A549 treated with AZD2906 at 1 μM for 4 hours (cell line): ENCODE measurements at places on chromosomes 7 and 10. TPM values are rescaled to one million over a fixed set of nuclear protein-coding genes. Genes with fewer than 3 reads are reported as not detected.

Gene COL13A1
- 0.17 to 0.32 TPM (median 0.29 TPM) in 5 replicates for total RNA-seq

Gene MUC12
- total RNA-seq = 12.5 to 23.4 TPM (median 19.2 TPM) in 5 replicates

Gene CALCR
- 0.06 TPM in 1 of 5 replicates, not detected in the others for total RNA-seq

Gene PPP3CB
- total RNA-seq = 14.8 to 17.8 TPM (median 16.6 TPM) in 5 replicates

Gene HOXA6
- 1.1 to 1.8 TPM (median 1.4 TPM) in 5 replicates for total RNA-seq

Gene TLX1
- not detected in 5 replicates for total RNA-seq

Gene FZD8
- total RNA-seq = 3.2 to 5.4 TPM (median 4.6 TPM) in 5 replicates

Gene NOC3L
- total RNA-seq = 18.9 to 26.3 TPM (median 21.4 TPM) in 5 replicates

Gene LOXL4
- 1.4 to 1.6 TPM (median 1.5 TPM) in 5 replicates for total RNA-seq

Gene GRM8
- total RNA-seq = 0.05 to 0.07 TPM in 2 of 5 replicates, not detected in the others

Gene NIPSNAP2
- total RNA-seq = 42.3 to 56.2 TPM (median 49.7 TPM) in 5 replicates

Gene SLC18A3
- total RNA-seq = not detected in 5 replicates

Gene GIMAP7
- total RNA-seq = not detected in 5 replicates

Gene AMZ1
- total RNA-seq = 0.05 to 0.08 TPM (median 0.06 TPM) in 5 replicates

Gene GNGT1
- total RNA-seq = 0.19 TPM in 1 of 5 replicates, not detected in the others

Gene TDRD1
- total RNA-seq = not detected in 5 replicates

Gene ZNF22
- total RNA-seq = 6.0 to 7.0 TPM (median 6.1 TPM) in 5 replicates

Gene CFAP70
- total RNA-seq = 0.17 to 0.31 TPM (median 0.22 TPM) in 5 replicates

Gene AKR1C4
- 0.13 to 0.49 TPM (median 0.36 TPM) in 5 replicates for total RNA-seq

Gene SFMBT2
- total RNA-seq = 5.9 to 7.6 TPM (median 7.0 TPM) in 5 replicates

Gene CYP26C1
- total RNA-seq = not detected in 5 replicates

Gene CAV2
- total RNA-seq = 164 to 209 TPM (median 188 TPM) in 5 replicates

Gene ADRA2A
- 0.12 to 0.20 TPM (median 0.18 TPM) in 5 replicates for total RNA-seq

Gene EPO
- 0.09 TPM in 1 of 5 replicates, not detected in the others for total RNA-seq

Gene BMS1
- total RNA-seq = 19.4 to 27.7 TPM (median 20.6 TPM) in 5 replicates

Gene DENND2A
- total RNA-seq = 0.45 to 0.91 TPM (median 0.68 TPM) in 5 replicates

Gene HACD1
- 32.5 to 57.4 TPM (median 57.0 TPM) in 5 replicates for total RNA-seq

Gene TMEM72
- total RNA-seq = not detected in 5 replicates

Gene COMTD1
- total RNA-seq = 29.3 to 62.6 TPM (median 60.1 TPM) in 5 replicates

Gene RBP3
- total RNA-seq = not detected in 5 replicates

Gene ABCB1
- total RNA-seq = 0.08 to 0.22 TPM (median 0.15 TPM) in 4 of 5 replicates, not detected in the other

Gene SLC39A12
- not detected in 5 replicates for total RNA-seq

Gene FAM237B
- 0.02 to 0.10 TPM (median 0.05 TPM) in 5 replicates for total RNA-seq

Gene RBM48
- 5.5 to 7.6 TPM (median 5.8 TPM) in 5 replicates for total RNA-seq

Gene WEE2
- not detected in 5 replicates for total RNA-seq

Gene TMEM229A
- total RNA-seq = not detected in 5 replicates

Gene PAX4
- not detected in 5 replicates for total RNA-seq

Gene NPTX2
- 0.12 to 0.28 TPM (median 0.20 TPM) in 5 replicates for total RNA-seq
